ENCODE measurements at places on chromosomes 12 and 14. TPM values are rescaled to one million over a fixed set of nuclear protein-coding genes. Genes with fewer than 3 reads are reported as not detected.

GRCh38 chr12:132606466-132606865 lies 3.9 kb downstream of the LRCOL1 start:
- no peak overlapping the region for H3K27ac ChIP-seq
- no peaks in the 10 kb centered on the region for H3K36me3 ChIP-seq
- peaks cover 9% of the 10 kb centered on the region for H3K4me1 ChIP-seq
- no peak overlapping the region for H3K4me3 ChIP-seq
- H3K27me3 ChIP-seq = peaks cover 63% of the 10 kb centered on the region
- DNase-seq = no peak

NOS1 gene
- not detected for total RNA-seq

LRRC23 gene
- 8.1 TPM for total RNA-seq

LRP1-AS gene
- not detected for total RNA-seq

ESRRB gene
- total RNA-seq = 0.14 TPM

All from activated naive CD8-positive, alpha-beta T cell treated with anti-CD3 and anti-CD28 coated beads, Interleukin-2, amount 10 ng/mL, durations not matched to agents 7 days and 5 days (primary cell).